AG04450 (cell line): ENCODE measurements at places on chromosomes 6 and 20.

DNA sequence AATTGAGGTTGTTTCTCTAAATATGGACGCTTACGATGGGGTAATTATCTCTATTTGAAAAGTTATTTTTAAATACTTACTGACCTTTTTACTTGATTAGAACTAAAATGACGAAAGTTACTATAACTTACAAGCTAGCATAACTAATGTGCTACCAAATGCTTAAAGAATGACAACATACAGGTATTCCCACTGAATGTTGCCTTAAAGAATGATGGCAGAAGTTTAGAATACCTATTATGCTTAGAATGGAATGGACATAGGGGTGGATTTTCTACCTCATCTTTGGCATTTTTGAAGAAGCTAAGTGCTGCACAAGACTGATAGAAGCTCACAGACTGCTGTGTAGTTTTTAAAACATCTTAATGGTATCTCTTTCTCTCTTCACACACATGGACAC lies 284.8 kb downstream of the THBS2 start:
- DNase-seq, result no peak

GRCh38 chr6:78598966-78599365 lies 268.4 kb upstream of the IRAK1BP1 start:
- peak; percentile 81 for DNase-seq

DNA sequence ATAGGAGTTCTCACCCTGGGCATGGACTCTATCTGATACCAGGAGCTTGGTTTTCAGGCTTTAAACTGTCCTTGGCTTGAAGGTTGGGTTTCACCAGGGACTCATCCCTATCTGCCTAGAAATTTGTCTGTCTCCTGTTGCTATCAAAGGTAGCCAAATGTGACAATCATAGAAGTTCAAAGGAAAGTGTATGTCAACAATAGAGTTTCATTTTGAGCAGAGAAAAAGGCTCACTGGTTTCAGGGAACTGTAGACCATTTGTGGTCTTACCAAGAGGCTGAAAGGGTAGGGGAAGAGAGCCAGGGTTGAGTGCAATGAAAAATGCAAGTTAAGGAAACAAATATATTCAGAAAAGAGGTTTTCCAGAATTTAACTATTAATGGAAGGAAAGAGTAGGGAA lies 966.8 kb upstream of the CITED2 start:
- DNase-seq, result no peak

DNA sequence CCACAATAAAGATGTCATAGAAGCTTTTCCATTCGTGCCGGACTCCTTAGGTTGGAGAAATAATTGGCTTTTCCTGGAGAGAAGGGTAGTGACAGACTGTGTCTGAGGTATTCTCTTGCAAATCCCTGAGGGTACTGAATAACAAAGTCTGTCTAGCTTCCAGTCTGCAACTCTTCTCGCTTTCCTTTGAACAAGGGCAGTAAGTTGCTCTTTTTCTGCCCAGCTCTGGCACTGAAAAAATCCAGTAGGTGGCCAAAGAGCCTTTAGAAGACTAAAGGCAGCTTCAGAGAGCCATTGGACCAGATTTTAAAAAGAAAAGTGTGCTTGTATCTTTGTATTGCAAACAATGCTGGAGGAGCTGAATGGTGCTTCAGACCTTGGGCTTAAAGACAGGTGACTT lies 20.7 kb upstream of the RREB1 start:
- DNase-seq, result no peak

DNA sequence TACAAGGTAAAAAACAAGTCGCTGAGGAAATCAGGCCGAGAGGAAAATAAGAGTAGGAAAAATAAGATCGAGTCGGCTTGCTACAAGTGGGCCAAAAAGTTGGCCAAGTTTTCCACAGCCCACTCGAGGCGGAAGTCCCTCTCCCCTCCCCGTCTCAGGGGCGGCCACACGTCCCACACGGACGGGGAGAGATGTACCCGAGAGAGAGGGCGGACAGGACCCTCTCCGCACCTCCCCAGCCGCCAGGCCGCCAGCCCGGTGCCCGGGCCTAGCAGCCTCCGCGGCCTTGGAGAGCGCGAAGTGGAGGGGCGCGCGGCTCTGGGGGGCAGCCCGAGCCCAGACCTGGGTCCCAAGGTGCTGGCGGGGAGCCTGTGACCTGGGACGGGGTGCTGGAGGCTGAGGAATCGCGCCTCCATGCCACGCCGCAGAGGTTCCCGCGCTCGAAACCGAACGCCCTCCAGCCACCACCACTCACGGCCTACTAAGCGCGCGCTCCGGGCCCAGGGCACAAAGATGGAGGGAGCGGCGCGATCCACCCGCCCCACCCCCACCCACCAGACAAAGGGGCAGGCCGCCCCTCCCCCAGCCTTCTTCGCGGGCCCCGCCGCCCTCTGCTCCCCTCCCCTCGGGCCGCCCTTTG lies 1.9 kb upstream of the HMGA1 start:
- no peak for DNase-seq

DNA sequence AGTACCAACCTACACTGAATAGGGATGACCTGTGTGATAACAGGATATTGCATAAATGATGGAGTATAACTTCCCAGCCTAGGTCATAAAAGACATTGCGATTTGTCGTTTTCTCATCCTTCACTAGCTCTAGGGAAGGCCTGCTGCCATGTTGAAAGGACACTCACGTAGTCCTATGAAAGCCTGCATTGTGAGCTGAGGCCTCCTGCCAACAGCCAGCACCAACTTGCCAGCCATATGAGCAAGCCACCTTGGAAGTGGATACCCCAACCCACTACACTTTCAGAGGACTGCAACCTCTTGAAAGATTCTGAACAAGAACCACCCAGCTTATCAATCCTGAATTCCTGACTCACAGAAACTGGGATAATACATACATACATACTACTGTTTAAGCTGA lies 3.5 kb upstream of the PANK2 start:
- no peak for DNase-seq

DNA sequence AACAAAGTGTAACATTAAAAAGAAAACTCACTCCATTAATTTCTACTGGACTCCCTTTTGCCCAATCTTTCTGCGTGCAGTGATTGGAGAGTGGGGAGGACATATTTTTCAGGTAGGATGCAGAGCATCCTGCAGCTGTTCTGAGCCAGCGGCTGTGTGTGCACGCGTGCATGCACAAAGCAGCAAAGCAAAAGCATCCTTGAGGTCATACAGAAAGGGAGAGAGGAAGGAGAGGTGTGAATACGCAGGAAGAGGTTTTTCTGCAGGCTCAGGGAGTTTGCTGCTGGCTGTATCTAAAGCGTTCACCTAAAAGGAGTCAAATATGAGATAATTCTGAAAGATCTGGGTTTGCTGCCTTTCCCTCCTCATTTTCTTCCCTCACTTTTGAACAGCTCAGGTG lies 108.4 kb downstream of the HUS1B start:
- no peak for DNase-seq

GRCh38 chr6:85641897-85642773 lies 551 bp downstream of the SYNCRIP start:
- no peak for DNase-seq
